GM18507 (cell line): ENCODE measurements at places on chromosomes 2 and 18.

DNA sequence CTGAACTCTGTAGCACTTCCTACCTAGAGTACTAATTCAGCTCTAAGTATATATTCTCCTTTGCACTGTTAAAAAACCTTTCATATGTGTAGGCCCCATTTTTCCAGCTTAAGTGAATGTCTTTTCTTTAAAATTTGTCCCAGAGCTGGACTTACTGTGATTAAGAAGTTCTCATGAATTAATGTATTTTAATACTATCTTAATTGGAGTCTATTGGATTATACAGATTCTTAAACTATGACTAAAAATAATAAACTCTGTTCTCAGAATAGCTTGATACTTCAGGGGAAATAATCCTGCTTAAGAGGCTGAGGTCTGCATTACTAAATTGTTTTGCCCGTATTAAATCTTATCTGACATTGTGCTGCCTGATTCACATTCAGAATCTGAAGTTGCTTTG, 223.3 kb downstream of the RIT2 start:
- DNase-seq: no peak

GRCh38 chr2:118442996-118443553, 354.8 kb downstream of the INSIG2 start:
- DNase-seq: no peak

GRCh38 chr18:44128365-44128764, 552.3 kb upstream of the SETBP1 start:
- DNase-seq: no peak

DNA sequence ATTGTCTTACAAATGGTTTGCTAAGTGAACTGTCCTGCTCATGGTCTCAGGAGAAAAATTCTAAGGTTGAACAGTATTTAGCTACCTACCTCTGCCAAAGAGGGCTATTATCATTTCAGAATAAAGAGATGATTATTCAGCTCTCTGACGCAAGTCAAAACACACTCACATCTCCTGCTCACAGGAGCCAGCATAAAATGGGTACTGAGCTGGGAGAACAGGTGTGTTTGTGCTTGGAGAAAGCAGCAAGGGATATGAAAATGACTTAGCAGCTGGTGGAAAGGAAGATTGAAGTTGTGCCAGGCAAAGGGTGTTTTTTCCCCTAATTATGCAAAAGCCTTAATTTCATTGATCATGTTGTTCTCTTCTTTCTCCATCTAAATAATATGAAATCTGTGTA, 47.3 kb upstream of the TANK start:
- DNase-seq: no peak

GRCh38 chr2:198390670-198391069, 586.3 kb downstream of the PLCL1 start:
- no peak for DNase-seq
